Activated gamma-delta T cell treated with anti-CD3 and anti-CD28 coated beads, Interleukin-2, amount 50 U/mL, for 16 hours (primary cell): ENCODE measurements at places on chromosomes 3 and 15.

DNA sequence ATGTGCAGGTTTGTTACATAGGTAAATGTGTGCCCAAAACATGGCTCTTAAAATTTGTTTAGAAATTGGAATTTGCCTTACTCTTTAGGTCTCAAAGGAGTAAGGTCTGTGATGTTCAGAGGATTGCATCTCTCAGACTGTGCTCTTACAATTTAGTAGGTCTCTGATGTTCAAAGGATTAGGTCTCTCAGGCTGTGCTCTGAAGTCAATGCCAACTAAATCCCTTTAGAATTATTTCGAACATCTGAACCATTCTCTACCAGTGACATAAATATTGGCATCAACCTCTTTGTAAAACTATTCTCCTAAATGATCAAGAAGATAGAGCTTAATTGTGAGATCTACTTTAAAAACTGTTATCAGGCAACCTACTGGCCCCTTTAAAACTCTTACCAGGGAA, at the start of gene OR5K1:
OR5K1 (plus strand) TSS at position 301 of the 400 bp plus-strand sequence. CDS start 6,376 bp downstream, outside the sequence.
- DNase-seq, result no peak

- no peak for DNase-seq
Measured at GRCh38 chr15:29048011-29048410, 162.2 kb downstream of the APBA2 start.

DNA sequence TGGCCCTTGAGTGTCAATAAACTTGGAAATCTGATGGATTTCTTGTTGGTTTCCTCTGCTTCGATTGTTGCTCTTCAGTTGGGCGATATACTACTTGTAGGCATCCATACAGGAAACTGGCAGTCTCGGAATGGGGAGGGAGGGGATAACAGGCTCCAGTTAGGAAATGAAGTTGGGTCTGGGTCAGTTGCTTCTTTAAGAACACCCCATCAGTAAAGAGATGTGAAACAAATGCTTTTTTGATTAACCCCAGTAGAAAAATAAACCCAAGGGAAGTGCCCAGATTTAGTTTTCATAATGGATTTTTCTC, 681 bp downstream of the CHMP2B start:
- DNase-seq, result no peak

DNA sequence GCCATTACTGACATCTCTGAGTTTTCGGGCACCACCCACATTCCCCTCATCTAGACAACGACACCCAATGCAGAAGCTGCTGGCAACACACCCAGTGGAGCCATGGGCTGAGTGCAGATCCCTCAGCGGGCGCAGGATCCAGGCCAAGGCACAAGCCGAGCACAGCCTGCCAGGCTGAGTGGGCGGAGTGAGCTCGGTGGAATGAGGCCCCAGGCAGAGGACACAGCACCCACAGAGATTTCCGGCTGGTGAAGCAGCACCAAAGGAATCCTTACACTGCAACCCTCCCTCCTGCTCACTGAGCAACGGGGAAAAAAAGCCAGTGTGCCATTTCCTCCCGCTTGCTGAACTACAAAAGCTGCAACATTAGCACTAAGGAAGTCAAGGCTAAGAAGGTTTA, 34.3 kb downstream of the ZMAT3 start:
- DNase-seq, result no peak

DNA sequence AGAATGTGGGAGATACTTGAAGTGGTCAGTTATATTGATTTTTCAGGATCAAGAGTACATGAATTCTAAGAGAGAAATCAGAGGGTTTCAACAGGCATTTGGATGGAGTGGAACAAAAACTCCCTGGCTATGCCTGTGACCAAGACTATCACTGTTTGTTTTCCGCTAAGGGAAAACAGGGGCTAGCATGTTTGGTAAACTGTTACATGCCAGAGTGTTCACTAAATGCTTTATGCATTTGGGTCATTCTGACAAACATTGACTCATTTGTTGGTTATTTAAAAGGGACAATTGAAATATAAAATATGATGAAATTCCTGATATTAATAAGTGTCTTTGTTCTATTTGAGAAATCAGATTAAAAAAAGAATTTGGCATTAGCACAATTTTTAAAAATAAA, 603.9 kb upstream of the KCNMB2 start:
- no peak for DNase-seq

DNA sequence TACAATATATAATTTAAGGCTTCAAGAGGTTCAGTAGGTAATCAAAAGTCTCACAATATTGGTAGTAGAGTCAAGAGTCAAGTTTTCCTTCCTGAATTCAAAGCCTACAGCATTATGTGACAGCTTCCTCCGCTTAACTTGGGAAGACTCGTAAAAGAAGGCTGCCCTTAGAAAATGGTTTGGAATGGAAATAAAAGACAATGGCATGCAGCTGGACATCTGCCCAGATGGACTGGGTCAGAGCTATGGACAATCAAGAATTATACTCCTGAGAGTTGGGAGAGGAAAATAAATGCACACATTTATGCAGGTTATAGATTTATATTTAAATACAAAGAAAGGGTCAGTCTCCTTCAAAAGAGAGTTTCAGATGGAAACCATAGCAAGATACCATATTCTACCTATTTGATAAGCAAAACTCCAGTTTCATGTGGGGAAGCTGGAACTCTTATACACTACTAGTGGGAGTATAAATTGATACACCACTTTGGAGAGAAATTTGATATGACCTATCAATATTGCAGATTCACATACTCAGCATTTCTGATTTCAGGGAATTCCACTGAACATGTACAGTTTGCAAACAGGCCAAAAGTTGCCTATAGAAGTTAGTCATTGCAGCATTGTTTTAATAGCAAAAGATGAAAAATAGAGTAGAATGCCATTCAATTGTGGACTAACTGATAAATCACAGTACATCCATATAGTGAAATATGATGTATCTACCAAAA, 6.1 kb downstream of the CRYBG3 start:
- no peak for DNase-seq

- no peak for DNase-seq
Measured at GRCh38 chr3:120163816-120164215, 69.6 kb upstream of the GSK3B start.

GRCh38 chr3:101954361-101954760, 105.0 kb downstream of the NFKBIZ start:
- no peak for DNase-seq

DNA sequence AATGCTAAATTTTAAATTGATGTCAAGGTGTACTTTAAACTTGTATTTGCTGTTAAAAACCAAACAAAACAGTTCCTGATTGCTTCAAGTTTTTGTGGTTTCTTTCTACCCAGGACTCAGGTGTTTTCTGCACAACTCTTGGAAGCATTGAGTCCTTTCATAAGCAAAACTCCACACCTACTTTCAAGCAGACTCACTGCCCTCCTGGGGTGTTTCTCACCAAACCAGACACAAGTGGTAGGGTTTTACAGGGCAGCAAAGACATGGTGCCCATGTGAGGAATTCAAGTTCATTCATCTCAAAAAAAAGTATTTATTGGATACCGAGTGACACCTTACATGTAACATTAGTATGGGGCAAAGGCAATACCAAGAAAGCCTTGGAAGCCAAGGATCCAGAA, 146.7 kb upstream of the BNIP2 start:
- DNase-seq, result no peak

DNA sequence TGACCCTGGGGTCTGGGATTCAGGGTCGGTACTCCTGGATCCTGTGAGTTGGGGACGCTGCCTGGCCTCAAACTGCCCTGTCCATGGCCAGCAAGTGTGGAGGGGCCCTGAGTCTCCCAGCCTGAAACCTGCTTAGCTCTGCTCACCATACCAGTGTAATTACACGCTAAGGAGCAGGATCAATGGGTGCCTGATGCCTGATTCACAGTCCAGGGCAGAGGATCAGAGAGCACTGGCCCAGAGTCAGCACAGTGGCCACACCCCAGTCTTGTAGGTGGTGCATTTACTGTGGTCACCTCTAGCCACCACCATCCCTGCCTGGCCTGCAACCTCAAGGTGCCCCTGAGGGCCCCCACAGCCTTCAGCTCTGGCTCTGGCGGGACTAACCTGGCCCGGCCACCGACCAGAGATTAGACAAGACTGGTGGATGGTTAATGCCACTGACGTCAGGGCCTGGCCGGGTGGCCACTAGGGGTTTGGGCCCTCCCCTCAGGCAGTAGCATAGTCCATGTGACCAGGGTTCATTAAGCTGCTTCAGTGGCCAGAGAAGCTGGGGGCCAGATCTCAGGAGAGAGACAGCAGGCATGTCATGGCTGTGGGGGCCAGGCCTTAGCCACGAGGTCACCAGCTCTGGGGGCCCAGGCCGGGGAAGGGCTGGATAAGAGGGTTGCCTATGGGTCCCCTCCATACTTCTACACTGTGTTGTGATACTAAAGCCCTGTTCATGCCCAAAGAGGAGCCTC, 3.3 kb upstream of the SLC38A3 start:
- DNase-seq, result no peak

GRCh38 chr3:175475765-175476164, 616.6 kb downstream of the NAALADL2 start:
- DNase-seq, result no peak

DNA sequence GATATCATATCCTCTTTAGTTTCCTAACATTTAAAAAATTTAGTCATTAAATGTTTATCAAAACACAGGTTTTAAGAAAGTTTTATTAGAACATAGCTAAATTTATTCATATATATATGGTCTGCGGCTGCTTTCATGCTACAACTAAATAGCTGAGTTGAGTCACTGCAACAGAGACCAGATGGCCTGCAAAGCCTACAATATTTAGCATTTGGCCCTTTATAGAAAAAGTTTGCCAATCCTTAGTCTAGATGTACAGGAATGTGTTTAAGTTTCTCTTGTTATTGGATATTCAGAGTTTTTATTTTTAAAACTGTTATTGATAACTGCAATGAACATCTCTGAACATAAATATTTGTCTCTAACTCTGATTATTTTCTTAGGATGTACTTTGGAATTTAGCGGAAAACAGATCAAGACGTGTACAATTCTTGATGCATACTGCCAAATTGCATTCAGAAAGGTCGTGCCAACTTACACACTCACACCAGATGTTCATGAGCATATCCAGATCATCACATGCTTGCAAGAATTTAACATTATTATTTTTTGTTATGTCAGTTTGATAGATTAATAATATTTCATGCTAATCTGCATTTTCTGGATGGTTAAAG, 157.9 kb downstream of the STAC start:
- DNase-seq, result no peak

DNA sequence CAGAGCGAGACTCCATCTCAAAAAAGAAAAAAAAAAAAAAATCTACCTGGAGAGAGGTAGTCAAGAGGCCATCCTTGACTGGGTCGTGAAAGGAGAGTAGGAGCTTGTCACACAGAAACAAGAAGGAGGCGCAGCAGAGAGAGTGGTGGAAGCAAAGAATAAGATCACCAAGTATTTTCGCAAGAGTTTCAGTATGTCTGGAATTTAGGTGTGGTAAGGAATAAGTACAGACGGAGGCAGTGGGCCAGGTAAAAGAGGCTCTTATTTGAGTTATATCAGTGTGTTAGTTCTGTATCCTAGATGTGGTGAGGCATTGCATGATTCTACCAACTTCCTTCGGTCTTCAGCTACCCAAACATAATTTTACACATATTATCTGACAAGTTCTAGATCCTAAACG, 14.6 kb upstream of the ATP10A start:
- DNase-seq, result no peak

GRCh38 chr15:38111070-38111469, 141.6 kb upstream of the SPRED1 start:
- DNase-seq, result no peak

DNA sequence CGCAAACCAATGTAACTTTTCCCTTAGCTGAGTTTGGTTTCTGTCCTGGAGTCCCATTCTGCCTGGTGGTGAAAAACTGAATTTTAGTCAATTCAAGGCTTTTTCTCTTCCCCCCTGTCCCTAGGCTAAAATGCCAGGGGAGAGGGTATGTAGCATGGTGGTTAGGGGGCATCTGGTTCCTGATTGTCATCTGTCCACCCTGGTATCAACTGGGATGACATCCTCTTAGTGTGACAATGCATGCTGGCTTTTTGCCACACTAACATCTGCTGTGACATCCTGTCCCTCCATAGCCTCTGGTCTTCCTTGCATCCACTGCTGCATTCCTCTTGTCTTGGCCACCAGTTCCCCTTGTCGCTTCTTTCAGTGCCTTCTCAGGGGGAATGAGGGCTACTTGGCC, 73.7 kb downstream of the ABHD5 start:
- no peak for DNase-seq

GRCh38 chr3:119292666-119293065, 1.5 kb upstream of the ARHGAP31 start:
- no peak for DNase-seq

DNA sequence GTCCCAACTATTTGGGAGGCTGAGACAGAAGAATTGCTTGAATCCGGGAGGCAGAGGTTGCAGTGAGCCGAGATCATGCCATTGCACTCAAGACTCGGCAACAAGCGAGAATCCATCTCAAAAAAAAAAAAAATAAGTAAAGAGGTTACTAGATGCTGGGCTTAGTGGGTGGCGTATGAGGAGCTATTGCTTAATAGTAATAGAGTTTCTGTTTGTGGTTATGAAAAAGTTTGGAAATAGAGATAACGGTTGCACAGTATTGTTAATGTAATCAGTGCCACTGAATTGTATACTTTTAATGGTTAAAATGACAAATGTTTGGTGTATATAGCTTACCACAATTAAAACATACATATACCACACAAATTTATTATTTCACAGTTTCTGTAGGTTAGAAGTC, 14.7 kb upstream of the HHATL start:
- DNase-seq, result no peak

- DNase-seq, result no peak
Measured at GRCh38 chr3:196440696-196441095, 8.5 kb upstream of the UBXN7 start.

DNA sequence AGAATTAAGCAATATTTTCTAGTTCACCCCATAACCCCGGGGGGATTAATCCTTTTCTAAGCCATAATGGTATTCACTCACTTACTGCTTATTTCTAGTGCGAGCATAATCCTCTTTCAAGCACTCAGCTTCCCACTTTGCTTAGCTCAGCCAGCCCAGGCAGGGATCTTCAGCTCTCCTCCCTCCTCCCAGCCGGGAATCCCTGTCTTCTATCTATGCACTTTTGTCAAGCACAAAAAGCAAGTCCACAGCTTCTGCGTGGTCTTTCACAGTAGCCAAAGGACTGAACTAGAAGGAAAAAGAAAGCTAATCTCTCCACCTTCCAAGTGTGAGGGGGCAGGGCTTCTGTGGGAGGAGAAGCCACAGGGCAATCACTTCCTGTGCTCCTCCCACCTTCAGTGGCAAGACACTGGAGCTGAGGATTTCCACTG, 62.8 kb downstream of the PEX5L start:
- no peak for DNase-seq

DNA sequence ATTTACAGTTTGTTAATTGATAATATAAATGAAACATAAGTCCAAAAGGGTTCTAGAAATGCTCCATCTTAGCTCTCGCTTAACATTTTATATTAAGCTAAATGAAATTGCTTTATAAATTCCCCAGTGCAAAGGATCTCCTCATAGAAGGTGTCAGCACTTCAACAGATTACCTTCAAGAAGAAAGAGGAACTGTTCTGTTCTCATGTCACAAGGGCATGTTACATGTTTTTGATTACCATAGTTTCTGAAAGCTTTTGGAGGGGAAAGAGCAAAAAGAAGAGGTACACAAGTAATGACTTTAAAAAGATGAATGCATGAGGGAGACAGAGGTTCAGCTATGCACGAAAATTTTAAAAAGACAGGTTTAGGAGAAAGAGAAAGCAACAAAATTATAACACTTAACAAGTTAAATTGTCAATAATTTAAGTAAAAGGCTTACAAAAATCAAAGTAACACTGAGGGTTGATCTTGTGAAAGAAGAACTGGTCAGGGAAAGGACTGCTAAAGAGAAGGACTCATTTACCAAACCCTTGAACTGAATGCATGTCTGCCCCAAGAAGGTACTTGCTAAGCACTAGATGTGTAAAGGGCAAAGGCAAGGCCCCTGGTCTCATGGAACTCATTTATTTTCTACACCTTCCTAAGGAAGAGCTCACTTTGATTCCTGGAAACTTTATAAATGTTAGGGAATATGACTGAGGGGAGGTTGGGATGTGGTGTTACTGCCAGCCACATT, 45.1 kb downstream of the CCDC191 start:
- DNase-seq, result no peak
